Stimulated activated effector memory CD8-positive, alpha-beta T cell treated with anti-CD3 and anti-CD28 coated beads, Interleukin-12 subunit alpha, Interleukin-12 subunit beta, amount 100 ng/mL, for 72 hours (primary cell): ENCODE measurements at places on chromosomes 2 and 18.

DNA sequence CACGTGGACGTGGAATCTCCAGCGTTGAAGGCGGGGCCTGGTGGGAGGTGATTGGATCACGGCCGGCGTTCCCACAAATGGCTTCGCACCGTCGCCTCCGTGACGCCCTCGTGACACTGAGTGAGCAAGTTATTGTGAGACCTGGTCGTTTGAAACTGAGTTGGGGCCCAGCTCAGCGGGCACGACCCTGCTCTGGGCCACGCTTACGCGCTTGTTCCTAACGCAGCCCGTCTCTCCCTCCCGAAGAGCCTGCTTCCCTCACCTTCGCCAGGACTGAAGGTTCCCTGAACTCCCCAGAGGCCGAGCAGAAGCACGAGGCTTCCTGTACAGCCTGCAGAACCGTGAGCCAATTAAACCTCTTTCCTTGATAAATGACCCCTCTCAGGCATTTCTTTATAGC is 121.8 kb downstream of the RTP5 start:
- no peak for DNase-seq

DNA sequence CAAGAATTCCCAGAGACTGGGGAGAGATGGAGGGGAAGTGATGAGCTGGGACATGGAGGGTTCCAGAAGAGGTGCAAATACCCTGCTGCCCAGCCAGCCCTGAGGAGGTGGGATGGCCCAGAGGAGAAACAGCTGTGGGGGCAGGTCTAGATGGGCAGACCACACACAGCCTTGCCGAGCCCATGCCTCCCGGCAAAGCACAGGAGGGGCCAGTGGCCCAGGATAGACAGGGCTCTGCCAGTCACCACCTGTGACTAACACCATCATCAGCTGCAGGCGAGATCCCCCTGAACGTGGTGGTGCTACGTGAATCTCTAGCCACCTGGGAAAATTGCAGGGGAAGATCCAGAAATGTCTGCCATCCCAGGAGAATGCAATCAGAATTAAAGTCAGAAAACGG is 39.4 kb downstream of the SCTR start:
- DNase-seq, result no peak

DNA sequence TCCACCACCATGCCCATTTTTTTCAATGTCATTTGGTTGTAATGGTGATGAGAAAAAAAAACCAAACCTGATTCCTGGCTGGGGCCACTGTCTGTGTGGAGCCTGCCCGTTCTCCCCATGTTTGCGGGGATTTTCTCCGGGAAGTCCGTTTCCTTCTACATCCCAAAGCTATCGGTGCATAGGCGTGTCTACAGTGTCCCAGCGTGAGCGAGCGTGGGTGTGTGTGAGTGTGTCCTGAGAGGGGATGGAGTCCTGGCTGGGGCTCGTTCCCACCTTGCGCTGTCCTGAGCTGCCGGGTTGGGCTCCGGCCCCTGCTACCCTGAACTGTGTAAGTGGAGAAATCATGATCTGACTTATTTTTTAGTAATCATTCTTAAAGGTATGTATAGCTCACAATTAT is 7.3 kb upstream of the ZAP70 start:
- DNase-seq, result no peak

- no peak for DNase-seq
Observed at GRCh38 chr2:215598376-215598975, 162.6 kb upstream of the FN1 start.

DNA sequence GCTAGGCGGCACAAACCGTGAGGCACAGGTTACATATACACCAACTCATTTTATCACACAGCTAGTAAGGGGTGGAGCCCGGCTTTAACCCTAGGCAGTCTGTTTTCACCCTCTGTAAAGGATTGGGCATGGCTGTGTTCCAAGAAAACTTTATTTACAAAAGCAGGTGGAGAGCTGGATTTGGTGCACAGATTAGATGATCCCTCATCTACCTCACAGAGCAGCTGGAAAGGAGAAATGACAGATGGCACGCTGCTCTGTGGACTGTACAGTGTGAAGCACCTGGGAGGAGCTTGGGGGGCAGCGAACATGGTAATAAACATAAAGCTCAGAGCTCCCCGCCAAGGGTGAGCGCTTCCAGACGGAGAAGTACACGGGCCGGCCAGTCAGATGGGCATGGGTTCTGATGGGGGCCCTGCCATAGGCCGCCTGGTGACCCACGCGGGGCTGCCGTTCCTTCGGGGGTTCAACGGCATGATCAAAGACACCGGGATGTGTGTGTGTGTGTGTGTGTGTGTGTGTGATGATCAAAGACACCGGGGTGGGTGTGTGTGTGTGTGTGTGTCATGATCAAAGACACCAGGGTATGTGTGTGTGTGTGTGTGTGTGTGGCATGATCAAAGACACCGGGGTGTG is 862 bp upstream of the TMEM177 start:
- no peak for DNase-seq

- no peak for DNase-seq
Observed at GRCh38 chr2:48886919-48887318, 131.4 kb upstream of the LHCGR start.

DNA sequence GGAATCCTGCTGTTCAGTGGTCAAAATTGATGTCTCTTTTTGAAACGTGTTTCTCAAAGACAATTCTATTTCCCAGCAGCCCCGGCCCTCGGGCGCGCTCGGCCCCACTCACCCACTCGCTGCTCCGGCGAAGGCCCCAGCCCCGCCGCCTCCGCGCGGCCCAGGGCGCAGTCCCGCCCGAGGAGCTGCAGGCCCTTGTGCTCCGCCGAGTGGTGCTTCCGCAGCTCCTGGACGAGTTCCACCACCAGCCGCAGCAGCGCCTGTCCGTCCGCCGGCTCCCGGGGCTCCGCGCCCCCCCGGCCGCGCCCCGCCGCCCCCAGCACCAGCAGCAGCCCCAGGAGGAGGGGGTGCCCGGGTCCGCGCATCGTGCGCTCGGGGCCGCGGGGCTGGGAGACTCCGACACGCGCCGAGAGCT is 413 bp downstream of the ALKAL2 start:
- no peak for DNase-seq

GRCh38 chr2:215754546-215754945 is 258.8 kb downstream of the MREG start:
- no peak for DNase-seq

DNA sequence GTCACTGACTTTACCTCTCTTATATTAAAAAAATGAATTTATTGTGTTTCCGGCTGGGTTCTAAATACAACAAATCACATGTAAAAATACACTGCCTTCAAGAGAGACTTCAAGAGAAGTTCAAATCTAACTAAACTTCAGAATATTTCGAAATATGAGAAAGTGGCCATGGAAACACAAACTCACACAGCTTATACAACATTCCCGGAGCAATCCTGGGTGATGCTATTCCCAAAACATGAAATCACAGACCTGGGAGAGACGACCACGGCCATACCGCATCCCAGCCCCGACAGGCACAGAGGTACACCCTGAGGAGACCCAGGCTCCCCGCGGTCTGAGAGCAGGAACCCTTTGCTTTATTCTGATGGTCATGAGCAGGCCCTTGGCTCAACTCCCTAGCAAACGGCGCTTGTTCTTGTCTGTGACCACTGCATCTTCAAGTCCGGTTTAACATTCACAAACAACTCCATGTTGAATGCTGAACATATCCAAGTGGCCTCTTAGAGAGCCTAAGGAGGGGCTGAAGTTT is 185.4 kb upstream of the REV1 start:
- DNase-seq, result no peak

DNA sequence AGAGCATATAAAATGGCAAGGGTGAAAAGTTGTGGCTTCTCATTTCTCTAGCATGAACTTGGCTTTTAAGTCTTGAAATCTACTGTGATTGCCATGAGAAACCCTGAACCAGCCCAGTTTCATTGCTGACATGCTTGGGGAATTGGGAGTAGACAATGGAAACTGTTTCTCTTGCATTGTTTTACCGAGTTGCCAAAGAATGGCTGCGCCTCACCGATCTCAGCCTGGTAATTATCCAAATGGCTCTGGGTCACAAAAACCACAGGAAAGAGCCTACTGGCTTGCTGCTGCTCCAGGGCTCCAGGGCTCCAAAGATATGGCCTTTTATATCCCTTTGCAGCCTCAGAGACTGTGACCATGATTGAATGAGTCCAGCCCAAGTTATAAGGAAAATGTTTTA is 310.4 kb upstream of the NT5C1B start:
- no peak for DNase-seq

DNA sequence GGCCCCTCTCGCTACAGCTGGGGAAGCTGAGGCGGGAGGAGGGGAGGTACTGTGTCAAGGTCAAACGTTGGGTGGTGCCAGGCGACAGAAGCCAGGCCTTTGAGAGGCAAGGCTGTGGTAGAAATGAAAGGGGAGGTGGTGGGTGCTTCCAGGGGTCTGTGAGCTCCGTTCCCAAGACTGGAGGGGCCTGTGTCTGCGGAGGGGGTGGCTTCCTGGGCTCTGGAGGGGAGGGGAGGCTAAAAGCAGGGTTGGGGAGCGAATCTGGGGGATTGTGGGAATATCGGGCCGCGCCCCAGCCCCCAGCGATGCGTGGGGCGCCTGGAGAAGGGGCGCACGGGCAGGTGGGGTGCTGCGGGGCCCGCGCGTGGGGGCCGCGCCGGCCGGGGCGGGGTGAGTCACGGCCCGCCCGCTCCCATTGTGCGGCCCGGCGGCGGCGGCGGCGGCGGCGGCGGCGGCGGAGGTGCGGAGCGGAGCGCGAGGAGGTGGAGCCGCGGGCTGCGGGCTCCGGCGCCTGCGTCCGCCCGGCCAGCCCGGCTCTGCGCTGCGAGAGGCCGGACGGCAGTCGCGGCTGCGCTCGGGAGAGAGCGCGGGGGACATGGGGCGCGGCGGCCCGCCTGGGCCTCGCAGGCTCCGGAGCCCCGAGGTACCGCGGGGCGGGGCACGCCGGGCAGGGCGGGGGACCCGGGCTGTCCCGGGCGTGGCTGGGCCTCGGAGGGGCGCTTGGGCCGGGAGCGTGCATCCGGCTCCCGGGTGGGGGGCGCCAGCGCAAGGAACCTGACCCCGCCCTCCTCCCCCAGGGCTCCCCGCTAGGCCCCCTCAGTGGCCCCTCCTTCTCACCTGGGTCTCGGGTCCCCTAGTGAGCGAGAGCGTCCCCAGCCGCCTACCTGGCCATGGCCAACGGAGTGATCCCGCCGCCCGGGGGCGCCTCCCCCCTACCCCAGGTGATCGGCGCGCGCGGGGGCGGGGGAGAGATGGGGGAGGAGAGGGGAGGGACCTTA is at the start of gene SLC4A3:
TSS of gene SLC4A3 (plus strand) at position 528 of the 998 bp plus-strand sequence. CDS start at position 891, 363 bp downstream.
- DNase-seq, result no peak

- DNase-seq, result no peak
Observed at GRCh38 chr2:58594175-58594574, 353.1 kb upstream of the FANCL start.

DNA sequence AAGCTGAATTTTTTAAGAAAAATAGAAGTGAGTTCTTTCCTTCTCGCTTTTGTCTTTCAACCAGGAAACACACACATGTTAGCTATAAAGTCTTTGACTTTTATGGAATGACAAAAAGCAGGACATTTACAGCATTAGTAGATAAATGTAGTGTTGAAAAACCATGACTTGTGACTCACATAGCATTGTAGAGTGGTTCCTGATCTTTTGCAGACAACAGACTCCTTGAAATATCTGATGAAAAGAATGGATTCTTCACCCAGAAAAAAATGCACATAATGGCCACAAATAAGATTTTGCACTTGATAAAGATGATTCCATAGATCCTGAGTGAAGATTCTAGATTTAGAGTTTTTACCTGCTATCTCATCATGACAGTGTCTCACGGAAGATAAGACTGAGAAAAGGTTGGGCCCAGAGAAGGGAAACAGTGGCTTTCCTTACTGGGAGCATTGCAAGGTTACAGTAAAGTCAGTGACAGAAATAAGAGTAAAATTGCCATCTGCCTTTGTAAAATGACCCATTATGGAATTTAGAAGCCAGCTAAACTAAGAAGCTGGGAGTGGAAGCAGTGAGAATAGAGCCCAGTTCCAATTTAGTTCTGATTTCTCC is 14.0 kb downstream of the SMARCAL1 start:
- DNase-seq, result no peak

- DNase-seq, result no peak
Observed at GRCh38 chr18:10495936-10496335, 29.9 kb upstream of the NAPG start.

- DNase-seq, result no peak
Observed at GRCh38 chr2:165584126-165584654, 114.7 kb downstream of the CSRNP3 start.

DNA sequence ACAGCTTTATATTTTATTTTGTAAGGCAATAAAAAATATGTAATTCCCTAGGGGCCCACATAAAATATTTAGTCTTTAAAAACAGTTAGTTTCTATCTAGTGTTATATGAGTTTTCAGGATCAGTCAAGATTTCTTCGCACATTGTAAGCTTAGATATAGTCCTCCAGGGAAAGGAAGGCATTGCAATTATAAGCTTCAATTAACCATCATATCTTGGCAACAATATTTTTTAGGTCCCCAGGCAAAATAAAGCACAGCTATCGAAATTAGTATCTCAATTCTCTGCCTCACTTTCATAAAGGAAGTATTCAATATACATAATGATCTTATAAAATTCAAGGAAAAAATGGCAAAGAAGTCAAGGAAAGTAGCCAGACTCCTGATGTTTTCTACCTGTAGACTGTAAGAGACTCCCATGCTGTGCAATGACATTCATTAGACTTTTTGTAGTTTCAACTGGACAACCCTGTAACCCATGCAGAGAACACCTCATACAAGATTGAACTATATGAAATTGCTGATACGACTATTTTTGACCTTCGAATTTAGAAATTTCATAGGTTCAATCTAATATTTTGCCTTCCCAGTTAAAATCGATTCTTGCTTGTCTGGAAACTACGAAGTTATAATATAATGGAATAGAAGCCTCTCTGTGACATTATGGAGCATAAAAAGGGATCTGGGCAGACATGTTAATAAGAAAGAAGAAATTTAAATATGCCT is 96.8 kb downstream of the UNC80 start:
- DNase-seq, result no peak

DNA sequence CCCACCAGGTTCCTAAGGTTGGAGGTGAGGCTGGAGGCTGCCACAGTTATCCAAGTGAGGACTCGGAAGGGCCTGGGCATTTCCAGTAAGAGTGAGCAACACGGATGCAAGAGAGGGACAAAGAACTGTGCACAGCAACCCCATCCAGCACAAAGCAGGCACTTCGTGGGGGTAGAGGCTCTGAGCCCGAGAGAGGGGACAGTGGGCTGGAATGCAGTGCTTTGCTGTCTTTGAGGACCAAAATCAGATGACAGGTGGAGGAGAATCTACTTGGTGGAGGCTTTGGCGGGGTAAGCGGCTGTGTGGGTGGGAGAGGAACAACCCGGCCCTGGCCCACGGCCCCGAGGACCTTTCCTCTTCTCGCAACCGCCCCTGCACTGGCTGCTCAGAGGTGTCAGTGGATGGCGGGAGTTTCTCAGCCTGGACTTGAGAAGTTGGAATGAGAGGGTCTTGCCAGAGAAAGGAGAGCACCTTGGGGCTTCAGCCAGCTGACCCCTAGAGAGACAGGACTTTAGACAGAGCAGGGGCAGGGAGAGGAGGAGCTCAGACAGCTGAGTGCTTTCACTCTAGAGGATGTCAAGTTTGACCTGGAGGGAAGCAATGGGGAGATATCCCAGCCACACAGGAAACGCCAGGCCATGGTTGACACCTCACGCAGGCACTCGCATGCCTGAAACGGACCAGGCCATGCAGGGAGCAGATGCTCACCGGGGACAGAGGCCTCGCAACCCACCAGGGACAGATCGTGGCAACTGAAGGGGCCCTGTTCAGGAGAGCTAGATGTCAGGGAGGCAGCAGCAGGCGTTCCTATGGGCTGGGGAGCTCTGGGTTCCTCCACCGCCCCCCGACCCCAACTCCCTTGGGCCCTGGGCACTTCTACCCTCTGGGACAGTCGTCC is 11.6 kb downstream of the RAMP1 start:
- DNase-seq, result no peak
